Stimulated activated naive B cell treated with anti-CD40 and anti-IgM and Interleukin-4, amounts not matched to agents 10 μg/mL and 1 μg/mL and 100 μg/mL, for 72 hours (primary cell): ENCODE measurements at places on chromosomes 11 and 22.

DNA sequence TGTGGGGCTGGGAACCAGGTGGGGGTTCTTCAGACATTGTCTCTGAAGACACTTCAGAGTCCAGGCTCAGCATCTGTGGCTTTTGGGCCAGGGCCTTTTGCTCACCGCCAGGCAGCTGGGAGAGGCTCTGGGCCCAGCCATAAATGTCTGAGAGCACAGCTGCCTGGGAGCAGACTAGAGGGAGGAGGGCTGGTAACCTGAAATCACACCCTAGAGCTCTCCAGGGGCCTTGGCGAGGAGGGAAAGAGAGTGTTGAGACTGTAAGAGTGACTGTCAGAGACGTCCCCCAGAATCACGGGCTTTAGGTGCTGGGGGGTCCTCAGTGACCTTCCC lies 4.1 kb downstream of the TRABD start:
- DNase-seq: no peak

DNA sequence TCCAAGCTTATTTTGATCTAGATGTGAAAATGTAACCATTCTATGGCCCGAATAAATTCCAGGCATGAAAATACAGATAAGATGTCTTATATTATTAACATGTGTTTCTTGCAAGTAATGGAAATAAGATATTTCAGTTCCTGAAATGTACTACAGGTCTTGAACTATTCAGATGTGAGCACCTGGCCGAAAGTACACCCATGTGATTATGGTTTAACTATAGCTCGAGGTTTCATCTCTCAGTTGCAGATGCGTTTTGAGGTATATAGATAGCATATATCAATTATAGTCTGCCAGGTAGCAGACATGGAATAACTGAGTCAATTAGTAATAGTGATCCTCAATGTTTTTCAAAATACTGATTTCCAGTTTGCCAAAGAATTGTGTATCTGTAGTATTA lies 68.3 kb downstream of the DDIAS start:
- DNase-seq: peak; percentile 26

- DNase-seq: no peak
Measured at GRCh38 chr11:17371614-17372013, 16.8 kb downstream of the KCNJ11 start.

GRCh38 chr11:117634756-117635603 lies 162.0 kb downstream of the DSCAML1 start:
- no peak for DNase-seq

DNA sequence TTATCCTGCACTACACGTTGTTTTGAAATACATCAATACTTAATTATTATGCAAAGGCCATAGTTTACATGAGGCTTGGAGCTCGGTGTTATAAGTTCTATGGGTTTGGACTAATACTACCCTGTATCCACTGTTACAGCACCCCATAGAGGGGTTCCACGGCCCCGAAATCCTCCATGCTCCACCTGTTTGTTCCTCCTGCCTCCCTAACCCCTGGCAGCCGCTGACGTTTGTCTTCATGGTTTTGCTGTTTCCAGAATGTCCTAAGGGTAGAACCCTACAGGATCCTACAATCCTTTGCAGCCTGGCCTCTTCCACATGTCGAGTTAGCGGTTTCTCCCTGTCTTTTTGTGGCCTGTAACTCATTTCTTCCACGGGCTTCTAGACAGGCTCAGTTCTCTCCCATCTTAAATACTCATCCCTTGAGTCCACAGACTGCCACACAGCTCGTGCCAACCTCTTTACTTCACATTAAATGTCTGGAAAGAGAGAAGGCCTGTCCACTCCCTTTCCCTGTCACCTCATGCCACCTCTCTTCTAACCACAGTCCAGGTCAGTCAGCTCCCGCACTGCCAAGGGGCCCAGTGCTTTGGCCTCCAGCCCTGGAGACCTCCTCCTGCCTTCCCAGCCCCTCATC lies 42.4 kb upstream of the TH start:
- DNase-seq: no peak

- peak; percentile 81 for DNase-seq
Measured at GRCh38 chr22:21045585-21046294, at the start of gene LRRC74B. Gene LRRC74B, plus strand, starts transcription at chr22:21045946. Its CDS starts 41 bp downstream, at chr22:21045987.

GRCh38 chr11:62805961-62806441 lies 761 bp upstream of the NXF1 start:
- DNase-seq: no peak

- no peak for DNase-seq
Measured at GRCh38 chr11:75047191-75047590, 49.5 kb downstream of the OR2AT4 start.

DNA sequence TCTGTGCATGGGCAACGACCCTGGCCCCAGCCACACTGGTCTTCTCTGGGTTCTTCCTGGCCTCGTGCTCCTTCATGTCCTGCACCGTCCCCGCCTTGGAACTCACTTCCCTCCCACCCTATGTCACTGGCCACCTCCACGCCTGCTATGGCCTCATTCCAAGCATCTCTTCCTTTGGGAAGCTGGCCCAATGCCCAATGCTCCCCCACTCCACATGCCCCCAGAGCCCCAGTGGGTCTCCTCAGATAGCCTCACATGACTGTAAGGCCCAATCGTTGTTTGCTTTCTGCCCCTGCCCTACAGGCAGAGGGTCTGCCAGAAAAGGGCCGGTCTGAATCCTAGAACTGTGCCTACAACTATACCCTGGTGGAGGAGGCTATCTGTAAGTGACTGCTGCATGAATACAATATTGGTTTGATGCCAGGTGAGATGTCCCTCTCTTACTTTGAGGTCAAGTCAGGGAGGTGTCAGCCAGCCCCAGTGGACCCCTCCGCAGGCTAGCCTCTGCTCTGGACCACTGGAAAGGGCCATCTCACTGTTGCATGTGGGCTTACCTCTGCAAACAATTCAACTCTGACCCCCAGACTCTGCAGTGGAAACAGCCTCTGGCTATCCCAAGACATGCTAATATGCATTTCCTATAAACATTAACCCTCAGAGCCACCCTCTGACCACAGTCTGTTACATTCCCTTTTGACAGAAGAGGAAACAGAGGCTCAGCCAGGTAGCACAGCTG lies 2.1 kb upstream of the GNAZ start:
- no peak for DNase-seq

DNA sequence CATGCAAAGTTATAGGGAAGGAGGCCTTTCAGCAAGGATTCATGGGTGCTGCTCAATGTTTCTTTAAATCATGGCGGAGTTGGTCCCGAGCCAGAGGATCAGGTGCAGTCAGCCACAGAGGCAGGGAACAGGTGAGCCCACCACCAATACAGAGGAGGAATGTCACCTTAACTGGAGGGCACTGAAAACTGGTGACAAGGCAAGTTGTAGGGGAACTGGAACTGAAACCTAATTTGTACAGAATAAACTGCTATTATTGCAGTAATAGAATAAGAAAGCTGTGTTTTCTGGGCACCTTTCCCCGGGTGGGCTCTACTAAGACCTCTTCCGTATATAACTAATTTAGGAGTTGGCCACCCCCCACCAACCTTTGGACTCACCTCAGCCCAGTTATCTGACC lies 296.0 kb upstream of the NARS2 start:
- DNase-seq: no peak

GRCh38 chr22:45073064-45073463 lies 63.3 kb upstream of the PHF21B start:
- no peak for DNase-seq

GRCh38 chr22:46418827-46419226 lies 83.3 kb downstream of the TRMU start:
- DNase-seq: no peak

DNA sequence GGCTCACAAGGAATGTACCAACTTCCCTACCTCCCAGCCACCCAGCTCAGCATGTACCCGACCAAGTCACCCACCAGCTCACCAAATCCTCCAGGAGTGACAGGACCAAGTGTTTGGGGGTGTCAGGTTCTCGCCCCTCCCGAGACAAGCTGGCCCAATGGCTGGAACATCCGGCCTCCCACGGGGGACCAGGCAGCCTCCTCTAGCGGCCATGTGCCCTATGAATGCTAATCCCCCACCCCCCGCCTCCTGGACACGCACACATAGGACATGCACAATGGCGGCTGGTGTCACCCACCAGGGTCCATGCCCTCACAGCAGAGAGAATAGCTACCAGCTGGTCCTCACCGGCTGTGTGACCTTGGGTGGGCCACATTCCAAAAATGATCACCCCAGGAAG lies 151.0 kb downstream of the MN1 start:
- DNase-seq: no peak

DNA sequence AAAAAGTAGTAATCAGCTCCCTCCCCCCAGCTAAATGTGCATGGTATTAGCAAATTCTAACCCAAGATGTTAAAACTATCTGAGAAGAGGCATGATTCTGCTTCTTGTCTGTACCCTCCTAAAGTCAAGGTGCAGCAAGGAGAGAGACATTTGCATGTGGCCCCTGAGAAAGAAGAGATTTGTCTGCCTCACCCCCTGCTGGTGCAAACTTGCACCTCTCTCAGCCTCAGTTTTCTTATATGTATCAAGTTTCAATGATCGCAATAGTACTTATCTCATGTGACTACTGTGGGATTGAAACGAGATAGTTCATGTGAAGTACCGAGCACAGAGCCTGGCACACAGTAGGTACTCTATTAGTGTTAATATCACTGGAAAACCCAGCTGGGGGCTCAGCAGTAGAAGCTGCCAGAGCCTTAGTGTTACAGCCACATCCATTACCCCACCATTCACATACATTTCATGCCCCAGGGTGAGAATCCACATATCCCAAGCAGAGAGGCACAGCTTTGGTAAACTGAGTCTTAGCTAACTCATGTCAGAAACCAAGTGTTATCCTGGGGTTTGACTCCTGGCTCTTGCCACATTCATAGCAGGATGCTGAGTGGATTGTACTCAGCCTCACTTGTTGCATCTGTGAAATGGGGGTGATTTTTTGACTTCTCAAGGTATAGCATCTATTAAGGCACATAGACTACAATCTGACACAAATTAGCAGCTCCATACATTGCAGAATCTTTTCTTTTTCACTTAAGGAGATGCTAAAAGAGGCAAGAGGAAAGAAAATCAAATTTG lies 24.9 kb downstream of the CD44 start:
- DNase-seq: no peak

DNA sequence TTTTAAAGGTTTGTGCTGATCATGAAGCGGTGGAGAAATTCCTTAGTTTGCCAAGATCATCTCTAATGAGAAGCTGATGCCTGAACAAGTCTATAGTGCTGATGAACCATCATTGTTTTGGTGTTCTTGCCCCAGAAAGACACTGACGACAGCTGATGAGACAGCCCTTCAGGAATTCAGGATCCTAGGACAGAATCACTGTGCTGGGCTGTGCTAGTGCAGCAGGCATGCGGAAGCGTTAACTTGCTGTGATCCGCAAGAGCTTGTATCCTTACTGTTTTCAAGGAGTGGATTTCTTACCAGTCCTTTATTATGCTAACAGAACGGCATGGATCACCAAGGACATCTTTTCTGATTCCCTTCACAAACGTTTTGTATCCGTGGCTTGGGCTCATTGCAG lies 104.1 kb downstream of the TBC1D22A start:
- DNase-seq: no peak

DNA sequence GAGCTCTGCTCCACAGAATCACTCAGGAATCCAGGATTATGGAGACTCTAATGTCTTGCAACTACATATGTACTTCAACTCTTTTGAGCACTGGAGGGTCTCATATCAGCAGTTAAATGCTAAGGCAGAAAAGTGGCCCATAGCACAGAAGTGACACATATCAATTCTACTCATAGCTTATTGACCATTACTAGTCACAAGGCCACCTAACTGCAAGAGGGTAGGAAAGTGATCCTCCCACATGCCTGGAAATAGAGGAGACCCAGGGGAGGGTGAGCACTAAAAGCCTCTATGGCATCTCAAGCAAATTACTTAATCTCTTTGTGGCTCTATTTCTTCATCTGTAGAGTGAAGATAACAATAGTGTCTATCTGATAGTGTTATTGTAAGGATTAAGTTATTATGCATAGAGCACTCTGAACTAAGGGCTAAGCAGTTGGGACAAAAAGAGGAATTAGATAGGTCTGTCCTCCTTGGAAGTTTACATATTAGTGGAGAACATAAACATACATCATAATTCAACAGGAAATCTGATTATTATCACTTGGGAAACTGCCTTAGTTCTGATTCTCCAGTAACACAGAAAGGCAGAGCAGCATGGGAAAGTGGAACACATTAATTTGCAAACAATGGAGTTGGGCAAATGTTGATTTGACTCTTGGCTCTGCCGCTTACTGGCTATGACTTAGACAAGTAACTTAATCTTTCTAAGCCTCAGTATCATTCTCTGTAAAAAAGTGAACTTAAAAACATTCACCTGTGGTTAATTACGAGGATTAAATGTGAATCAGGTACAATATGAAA lies 25.1 kb upstream of the USP47 start:
- no peak for DNase-seq

DNA sequence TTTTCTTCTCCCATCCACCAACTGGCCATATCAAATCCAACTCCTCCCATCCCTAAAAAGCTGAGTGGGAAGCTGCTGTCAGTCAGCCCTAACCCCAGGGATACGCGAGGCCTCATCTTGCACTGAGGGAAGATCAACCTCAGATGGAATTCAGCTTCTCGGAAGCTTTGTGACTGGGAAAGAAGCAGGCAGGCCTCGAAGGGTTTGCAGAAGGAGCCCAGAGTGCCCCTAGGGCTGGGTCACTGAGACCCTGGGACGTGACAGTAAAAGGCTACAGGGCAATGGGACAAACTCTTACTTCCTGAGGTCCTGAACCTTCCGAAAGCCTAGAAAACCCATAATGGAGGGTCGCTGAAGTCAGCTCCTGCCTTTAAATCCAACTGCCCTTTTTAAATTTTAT lies 34.4 kb upstream of the NNMT start:
- no peak for DNase-seq

DNA sequence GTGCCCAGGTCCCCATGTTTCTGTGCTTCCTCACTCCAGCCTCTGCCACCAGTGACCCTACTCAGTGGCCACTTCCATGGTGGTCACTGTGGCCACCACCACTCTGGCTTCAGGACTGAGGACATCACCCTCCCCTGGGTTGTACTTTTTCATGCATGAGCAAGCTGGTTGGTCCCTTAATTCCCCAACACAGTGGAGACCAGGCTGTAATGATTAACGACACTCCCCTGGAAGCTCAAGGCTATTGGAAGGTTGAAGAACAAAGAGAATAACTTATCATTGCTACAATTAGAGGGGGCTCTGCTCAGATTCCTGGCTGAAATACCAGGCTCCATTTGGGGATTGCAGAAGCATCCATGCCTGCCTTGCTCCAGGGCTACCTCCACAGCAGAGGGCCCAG lies 10.5 kb downstream of the PLAAT4 start:
- no peak for DNase-seq

GRCh38 chr11:134120921-134121526 lies 52.2 kb downstream of the JAM3 start:
- DNase-seq: no peak

DNA sequence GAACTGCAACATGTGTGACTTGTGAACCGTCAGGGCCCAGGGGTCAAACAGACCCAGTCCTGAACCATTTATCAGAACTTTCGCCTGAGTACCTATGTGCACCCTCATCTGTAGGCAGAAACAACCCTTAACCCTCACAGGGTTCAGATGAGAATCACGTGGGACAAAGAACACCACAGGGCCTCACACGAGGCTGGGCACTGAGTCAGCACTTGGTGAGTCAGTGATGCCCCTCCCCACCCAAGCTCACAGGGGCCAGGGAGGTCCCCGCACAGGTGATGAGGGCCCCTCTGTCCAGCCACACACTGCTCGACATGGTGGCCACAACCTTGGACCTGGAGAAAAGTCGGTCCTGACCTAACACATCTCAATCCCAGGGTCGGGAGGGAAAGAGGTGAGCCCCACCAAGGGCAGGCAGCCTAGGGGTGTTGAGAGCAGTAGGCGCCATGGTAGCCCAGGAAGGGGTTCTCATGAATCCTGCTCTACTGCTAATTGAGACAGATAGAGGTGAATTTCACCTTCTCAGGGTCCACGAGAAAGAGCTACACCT lies 176.4 kb downstream of the SHANK2 start:
- no peak for DNase-seq

- no peak for DNase-seq
Measured at GRCh38 chr11:69446108-69446507, 35.4 kb upstream of the LINC01488 start.
